Calu3 (cell line): ENCODE measurements at places on chromosomes 12 and 14. TPM values are rescaled to one million over a fixed set of nuclear protein-coding genes. Genes with fewer than 3 reads are reported as not detected.

- no peak for DNase-seq
Measured at GRCh38 chr12:47218191-47218654, 138.5 kb upstream of the AMIGO2 start.

DNA sequence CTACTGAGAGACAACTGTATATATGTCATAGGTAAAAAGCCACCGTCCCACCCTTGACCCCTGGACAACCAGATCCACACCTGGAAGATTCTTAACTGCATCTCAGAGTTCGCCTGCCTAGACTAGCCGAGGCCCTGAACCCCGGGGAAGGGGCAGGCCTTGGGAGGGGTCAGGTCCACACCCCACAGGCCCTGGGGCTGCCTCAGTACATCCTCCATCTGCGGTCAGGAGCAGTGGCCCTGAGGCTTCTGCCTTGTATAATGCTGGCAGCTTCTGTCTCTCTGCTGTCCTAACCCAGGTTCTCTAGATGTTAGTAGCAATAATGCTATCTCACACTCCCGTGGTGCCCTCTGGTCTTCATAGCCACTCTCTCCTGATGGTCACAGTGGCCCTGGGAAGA lies 36.8 kb downstream of the JDP2 start:
- no peak for DNase-seq

Gene SINHCAF
- 121 and 127 TPM in 2 replicates for total RNA-seq

DNA sequence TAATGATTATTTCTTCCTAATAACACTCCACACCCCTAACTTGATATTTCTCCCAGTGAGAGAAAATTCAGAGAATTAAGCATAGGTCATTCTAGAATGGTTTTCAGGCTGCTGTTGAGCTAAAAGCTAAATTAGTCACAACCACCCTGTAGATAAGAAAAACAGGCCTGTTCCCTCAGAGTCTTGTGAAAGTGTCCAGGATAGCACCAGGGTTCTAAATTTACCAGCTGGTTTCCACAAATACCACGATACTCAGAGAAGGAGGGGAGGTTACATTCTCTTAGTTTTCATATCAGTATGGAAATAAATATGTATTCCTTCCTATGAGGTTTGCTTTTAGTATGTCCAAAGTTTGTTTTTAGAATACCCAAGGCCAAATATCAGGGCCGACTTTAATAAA lies 66.0 kb upstream of the YARS2 start:
- no peak for DNase-seq

GRCh38 chr12:76863005-76863670 lies 15.7 kb downstream of the CSRP2 start:
- no peak for DNase-seq

- no peak for DNase-seq
Measured at GRCh38 chr12:132602572-132603239, 7.7 kb downstream of the LRCOL1 start.

Gene CDKN1B
- 37.7 and 41.0 TPM in 2 replicates for total RNA-seq

GRCh38 chr12:97503073-97503855 lies 40.7 kb downstream of the RMST start:
- no peak for DNase-seq

DNA sequence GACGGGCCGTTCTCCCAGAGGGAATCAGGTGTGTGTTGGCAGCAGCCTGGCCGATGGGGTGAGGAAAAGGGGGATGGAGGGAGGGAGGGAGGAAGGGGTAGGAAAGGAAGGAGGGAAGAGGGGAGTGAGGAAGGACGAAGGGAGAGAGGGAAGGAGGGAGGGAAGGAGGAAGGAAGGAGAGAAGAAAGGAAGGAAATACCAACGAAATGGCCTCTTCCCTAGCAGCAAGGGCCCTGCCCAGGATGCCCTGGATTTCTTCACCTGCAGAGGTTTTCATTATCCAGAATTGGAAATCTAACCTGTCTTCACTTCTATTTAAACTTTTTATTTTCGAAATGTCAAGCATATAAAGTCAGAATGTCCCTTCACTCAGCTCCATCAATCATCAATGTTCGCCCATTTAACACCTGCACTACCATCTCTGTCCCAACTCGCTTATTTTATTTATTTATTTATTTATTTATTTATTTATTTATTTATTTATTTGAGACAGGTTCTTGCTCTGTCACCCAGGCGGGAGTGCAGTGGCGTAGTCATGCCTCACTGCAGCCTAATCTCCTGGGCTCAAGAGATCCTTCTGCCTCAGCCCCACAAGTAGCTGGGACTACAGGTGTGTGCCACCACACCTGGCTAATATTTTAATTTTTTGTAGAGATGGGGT lies 70.7 kb downstream of the ACACB start:
- no peak for DNase-seq

GRCh38 chr14:53113989-53114388 lies 39.1 kb downstream of the DDHD1 start:
- DNase-seq, result no peak

- DNase-seq, result no peak
Measured at GRCh38 chr14:69059658-69060623, 80.8 kb upstream of the ACTN1 start.
